Cardiac septum (tissue), 1 donor: ENCODE measurements at places on chromosomes 3 and 15. TPM values are rescaled to one million over a fixed set of nuclear protein-coding genes. Genes with fewer than 3 reads are reported as not detected.

The SKOR1 gene
- 0.24 TPM for total RNA-seq

The AHSG gene
- total RNA-seq = not detected

The TMOD3 gene
- 17.4 TPM for total RNA-seq

The DLG1 gene
- 113 TPM for total RNA-seq

GRCh38 chr15:89500397-89501270, 4.3 kb upstream of the RHCG start:
- DNase-seq = peak; percentile 66

GRCh38 chr15:62445244-62445643, 280.2 kb upstream of the C2CD4B start:
- no peak for DNase-seq

DNA sequence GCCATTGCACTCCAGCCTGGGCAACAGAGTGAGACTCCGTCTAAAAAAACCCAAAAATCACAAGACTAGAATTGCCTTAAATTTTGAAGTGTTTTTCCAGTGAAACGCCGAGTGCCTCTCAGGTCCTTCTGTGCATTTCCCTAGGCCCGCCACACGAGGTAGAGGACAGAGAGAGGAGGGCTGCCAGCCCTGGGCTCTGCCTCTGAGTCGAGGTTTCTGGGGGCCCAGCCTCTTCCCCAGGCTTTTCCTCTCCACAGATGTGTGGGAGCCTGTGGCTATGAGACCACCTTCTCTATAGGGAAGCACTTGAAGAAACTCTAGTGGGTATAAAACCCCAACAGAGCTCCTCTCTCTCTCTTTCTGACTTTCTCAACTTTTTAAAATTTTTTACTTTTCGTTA, 10.9 kb upstream of the EHD4 start:
- peak; percentile 5 for DNase-seq
